ENCODE measurements at places on chromosomes 12 and 14.
A peak's percentile ranks its signal among the peaks of the same experiment; 100 is the strongest.

DNA sequence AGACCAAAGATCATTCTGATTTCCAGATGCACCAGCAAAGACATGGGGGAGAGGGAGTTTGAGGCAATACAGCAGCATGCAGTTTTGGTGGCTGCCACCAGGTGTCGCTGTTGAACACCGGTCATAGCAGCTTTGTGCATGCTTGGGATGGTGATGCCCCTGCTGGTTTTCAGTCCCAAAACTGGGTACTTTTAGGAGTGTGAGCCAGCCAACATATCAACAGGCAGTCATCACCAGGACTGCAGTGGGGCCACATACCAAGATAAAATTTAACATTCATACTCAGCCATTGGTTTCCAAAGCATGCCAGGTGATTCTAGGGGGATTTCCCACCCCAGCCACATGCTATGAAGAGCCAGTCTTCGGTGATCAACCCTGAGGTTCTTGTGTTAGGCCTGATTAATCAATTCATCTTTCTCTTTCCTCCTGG is 64.2 kb downstream of the PHETA1 start:
- DNase-seq, result peak; percentile 94

GRCh38 chr14:102772781-102773570 is 4.3 kb upstream of the TRAF3 start:
- peak; percentile 89 for DNase-seq

- DNase-seq, result no peak
These were observed 80.2 kb upstream of the KRR1 start for GRCh38 chr12:75591628-75592027.

DNA sequence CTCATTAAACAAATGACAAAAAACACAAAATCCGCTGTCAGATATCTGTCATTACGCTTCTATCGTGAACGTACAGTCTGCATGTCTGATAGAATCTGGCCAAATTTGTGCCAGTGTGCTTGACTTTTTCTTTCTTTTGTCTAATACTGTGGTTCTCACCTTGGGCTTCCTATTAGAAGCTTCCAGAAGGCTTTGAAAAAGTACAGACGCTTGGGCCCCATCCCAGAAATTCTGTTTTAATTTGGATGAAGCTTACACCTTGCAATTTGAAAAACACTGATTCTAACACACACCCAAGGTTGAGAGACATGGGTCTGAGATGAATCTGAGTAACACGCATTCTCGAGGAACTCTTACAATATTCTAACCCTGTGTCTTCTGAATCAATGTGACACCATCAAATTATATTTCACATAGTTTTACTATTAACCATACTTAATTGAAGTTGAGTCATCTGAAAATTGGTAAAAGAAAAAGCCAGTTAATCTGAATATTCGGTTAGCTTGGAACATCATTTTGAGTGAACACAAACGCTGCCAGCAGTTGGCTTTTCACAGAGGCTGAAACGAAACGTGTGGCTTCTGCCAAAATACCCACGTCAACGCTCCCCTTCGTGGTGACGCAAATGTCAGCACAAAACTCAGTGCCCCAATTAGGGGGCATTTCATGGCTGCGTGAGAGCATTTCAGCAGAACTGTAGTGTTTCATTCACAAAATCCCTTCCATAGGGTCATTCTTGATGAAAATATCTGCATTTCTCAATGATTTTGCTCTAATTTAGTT is 420.5 kb downstream of the TMEM132D start:
- no peak for DNase-seq

GRCh38 chr12:115000038-115000437 is 316.1 kb upstream of the TBX3 start:
- DNase-seq, result no peak

GRCh38 chr12:11927286-11927935 is 143.3 kb upstream of the BCL2L14 start:
- peak; percentile 76 for DNase-seq

DNA sequence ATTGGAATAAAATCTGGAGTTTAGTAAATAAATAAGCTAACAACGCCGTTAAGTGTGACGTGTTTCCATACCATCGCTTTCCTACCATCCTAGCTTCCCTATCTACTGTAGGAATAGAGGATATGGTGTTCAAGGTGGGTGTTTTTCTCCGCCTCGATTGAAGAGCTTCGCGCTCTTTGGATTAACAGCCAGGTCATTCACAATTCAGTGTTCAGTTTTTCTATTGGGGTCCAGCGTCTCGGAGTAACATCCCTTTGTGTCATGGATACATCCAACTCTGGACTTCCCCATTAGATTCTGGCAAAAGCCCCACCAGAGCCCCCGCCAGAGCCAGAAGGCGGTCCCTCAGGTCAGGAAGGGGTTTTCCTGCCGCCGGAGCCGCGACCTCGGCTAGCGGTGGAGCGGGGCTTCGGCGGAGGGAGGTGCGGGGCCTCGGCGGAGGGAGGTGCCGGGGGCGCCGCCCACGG is 1.2 kb upstream of the SRGAP1 start:
- DNase-seq, result no peak
